ENCODE measurements at places on chromosomes 4 and X.

- ATAC-seq: no peak
Observed at GRCh38 chrX:143788265-143788664, 67.7 kb upstream of the SPANXN2 start.

GRCh38 chr4:114734594-114734993, 136.0 kb downstream of the UGT8 start:
- no peak for ATAC-seq

DNA sequence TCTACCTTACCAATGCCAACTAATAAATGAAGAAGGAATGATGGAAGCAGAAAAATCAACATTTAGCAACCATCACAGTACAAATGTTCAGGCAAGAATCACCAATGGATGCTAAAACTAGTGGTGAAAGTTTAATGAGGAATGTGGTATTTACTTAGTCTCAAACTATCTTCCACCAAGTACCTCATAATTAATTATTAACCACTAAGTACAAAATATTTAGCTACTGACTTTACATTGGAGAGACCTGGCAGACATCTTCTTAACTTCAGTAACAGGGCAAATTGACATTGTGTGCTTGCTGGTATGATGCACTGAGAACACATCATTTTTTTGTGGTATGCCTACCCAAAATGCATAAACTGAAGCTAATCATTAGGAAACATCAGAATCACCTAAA, 82.4 kb downstream of the DLG3 start:
- no peak for ATAC-seq

DNA sequence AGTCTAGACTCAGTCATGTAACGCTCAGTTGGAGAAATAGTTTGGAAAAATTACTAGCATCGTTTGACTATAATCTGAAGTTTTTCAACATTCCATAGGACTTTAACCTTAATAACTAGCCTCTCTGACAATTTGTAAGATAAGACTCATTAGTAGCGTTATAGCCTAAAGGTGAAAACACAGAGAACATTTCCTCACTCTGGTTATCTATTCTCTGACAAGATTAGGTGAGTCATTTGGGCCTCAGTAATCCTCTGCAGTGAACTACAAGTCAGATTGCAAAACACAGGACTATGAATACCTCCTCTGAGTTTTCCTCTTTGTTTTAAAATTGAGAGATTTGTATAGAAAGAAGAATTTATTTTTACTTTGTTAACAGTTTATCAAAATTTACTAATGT, 31.8 kb upstream of the PDLIM5 start:
- ATAC-seq: no peak

DNA sequence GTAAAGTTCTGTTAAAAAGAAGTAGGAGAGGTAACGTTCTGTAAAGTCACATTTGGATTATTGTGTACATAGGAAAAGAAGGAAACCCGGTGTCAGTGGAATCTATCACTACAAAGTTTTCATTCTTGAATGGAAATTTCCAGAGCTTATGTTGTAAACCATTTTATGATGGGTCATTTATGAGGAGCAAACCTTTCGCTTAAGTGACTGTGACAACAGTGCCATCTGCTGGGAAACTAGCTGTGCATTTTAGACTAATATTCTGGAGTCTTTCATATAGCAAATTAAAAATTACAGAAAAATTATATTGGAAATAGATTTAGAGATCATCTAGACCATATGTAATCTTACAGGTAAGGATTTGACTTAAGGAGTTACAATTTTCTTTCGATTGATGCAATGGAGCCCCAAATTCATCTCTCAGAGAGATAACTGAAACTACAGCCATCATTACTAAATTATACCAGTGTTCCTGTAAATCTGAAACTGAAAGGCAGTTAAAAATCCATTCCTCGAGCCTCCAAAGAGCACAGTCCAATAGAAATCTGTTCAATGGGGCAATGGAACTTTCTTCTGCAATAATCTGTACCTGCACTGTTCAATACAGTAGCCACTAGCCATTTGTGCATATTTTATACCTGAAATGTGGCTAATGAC, 26.9 kb downstream of the ASB9 start:
- no peak for ATAC-seq

DNA sequence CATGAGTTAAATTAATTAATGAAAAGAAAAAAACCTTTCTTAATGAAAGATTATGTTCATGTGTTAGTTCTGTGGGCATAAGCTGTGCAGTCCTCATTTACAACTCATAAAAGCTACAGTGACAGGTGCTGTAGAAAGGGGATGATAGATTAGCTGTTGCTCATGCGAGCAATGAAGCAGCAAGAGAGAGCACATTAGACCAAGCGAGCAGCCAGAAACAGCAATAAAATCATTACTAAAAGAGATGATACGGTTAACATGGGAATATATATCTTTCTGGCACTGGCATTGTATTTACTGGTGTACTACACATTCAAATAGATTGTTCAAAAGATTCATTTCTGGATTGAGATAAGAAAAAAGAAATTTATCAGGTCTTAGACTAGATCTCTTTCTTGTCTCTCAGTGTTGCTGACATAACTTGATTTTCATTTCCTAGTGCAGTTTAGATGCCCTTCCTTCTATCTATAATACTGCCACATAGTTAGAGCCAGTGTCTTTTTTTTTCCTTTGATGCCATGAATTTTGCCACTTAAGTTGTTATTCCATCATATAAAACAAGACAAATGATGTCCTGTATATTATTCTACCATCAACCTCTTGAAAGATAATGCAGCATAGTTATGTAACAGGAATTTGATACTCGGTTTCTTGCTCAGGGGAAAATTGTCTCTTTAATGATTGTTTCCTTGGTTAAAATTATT, 164.6 kb downstream of the BANK1 start:
- ATAC-seq: no peak

GRCh38 chr4:139484783-139485311, 30.9 kb downstream of the RAB33B start:
- no peak for ATAC-seq

DNA sequence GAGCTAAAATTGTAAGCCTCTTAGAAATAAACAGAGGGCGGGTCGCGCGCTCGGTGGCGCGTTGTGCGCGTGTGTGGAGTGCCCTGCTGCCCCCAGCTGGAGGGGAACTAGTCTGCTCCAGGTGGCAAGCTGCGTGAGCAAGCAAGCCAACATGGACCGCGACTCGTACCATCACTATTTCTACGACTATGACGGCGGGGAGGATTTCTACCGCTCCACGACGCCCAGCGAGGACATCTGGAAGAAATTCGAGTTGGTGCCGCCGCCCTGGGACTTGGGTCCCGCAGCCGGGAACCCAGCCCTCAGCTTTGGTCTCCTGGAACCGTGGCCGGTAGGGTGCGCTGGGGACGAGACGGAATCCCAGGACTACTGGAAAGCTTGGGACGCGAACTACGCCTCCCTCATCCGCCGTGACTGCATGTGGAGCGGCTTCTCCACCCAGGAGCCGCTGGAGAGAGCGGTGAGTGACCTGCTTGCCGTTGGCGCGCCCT, 66.1 kb downstream of the DNAAF6 start:
- no peak for ATAC-seq

- ATAC-seq: no peak
Observed at GRCh38 chr4:105797225-105797624, 88.6 kb downstream of the GSTCD start.

GRCh38 chr4:159414305-159414704, 311.4 kb downstream of the RAPGEF2 start:
- ATAC-seq: no peak

GRCh38 chrX:154313147-154313546, 17.6 kb downstream of the TKTL1 start:
- no peak for ATAC-seq

Data from gastroesophageal sphincter (tissue), 4 donors.